ENCODE measurements at places on chromosomes 2 and 18.
A peak's percentile ranks its signal among the peaks of the same experiment; 100 is the strongest.

GRCh38 chr2:176173567-176174381, 14.7 kb upstream of the HOXD1 start:
- no peak for DNase-seq

- peak; percentile 96 for DNase-seq
These were observed 102.6 kb downstream of the VSNL1 start for GRCh38 chr2:17643031-17643615.

DNA sequence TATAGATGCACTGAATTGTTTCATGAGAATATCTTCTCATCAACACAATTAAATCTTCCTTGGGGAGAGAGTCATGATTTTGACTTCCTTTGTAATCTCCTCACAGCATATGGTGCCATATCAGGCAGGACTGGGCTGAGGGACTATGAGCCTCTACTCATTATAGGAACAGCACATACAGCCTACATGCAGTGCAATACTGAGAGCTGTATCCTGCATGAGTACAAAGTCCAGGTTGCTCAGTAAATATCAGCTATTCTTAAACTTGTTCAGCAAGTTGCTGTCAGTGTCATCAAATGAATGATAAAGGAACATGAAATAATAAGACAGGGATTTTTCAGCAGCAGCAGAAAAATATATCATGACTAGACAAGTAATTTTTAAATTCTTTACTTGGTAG, 10.8 kb downstream of the DLGAP1 start:
- DNase-seq: no peak

GRCh38 chr2:79041032-79041448, 15.5 kb downstream of the REG3G start:
- no peak for DNase-seq

- no peak for DNase-seq
These were observed 52.0 kb downstream of the ANKRD12 start for GRCh38 chr18:9188359-9189231.

DNA sequence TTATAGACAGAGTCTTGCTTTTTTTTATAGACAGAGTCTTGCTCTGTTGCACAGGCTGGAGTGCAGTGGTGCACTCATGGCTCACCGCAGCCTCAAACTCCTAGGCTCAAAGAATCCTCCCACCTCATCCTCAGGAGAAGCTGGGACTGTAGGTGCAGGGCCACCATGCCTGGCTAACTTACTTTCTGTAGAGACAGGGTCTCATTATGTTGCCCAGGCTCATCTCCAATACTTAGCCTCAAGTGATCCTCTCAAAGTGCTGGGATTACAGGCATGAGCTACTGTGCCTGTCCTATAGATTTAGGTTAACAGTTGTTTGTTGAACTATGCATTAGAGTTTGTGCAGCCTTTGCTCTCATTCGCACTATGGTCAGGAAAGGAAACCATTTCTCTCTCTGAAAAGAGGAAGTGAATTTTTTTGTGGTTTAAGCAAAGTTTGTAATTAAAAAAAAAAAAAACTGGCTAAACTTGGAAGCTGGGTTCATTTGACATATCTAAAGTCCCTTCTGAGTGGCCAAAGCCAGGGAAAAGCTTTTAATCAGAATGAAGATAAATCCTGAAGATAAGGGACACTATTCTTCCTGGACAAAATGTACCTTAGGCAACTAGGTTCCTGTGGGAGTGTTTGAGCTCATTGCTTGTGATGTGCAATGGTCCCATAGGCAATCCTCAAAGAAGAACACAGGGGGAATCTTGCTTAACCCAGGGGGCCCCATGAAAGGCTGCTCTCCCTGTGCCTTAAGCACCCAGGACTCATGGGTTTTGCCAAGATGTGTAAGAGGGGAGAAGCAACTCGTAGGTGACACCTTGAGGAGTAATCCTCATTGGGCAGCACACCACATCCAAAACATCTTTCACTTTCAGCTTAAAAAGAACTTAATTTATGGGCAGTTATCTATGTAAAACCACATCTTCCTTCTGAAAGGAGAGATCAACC, 201.7 kb downstream of the MREG start:
- DNase-seq: no peak

GRCh38 chr2:157460384-157460837, 16.5 kb upstream of the CYTIP start:
- DNase-seq: no peak

DNA sequence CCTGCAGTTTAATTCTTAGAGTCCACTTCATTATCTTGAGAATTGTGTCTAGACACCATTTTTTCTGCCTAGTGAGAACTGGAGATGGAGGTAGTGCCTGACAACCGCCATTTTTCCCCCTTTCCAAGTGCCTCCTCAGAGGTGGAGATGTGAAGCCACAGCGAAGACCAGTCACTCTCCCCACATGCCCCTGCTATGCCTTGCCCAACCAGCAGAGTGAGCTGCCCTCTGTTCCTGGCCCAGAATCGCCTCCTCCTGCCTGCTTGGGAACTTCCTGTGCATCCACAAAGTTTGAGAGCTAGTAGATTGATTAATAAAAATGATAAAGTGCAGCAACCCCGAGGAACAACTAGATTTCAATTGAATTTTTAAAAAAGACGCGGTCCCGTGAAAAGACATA, 123.3 kb downstream of the CLIP4 start:
- no peak for DNase-seq

DNA sequence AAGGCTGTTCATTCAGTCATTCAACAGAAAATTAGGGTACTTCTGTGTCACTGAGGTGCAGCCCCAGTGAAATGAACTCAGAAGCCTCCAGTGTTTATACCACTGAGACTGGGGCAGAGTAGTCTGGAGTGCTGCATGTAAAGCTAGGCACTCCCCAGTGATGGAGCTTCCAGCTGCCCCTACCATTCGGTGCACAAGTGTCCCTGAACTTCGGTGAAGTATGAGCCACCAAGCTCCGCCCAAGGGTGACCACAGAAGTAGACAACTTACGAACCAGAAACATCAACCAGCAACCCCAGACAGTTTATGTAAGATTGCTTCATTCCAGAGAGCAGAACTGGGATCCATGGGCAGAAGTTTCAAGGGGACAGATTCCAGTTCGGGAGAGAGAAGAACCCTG, 70.6 kb upstream of the FOSL2 start:
- no peak for DNase-seq

GRCh38 chr2:120893811-120894584, 158.3 kb downstream of the GLI2 start:
- no peak for DNase-seq

Measured in HFF-Myc (cell line).